Stromal cell of bone marrow (primary cell): ENCODE measurements at places on chromosomes 16 and 17.

- no peak for DNase-seq
These were observed 22.3 kb downstream of the CAPNS2 start for GRCh38 chr16:55588799-55589198.

- peak; percentile 11 for DNase-seq
These were observed 61.6 kb downstream of the TIMM22 start for GRCh38 chr17:1058423-1059130.

DNA sequence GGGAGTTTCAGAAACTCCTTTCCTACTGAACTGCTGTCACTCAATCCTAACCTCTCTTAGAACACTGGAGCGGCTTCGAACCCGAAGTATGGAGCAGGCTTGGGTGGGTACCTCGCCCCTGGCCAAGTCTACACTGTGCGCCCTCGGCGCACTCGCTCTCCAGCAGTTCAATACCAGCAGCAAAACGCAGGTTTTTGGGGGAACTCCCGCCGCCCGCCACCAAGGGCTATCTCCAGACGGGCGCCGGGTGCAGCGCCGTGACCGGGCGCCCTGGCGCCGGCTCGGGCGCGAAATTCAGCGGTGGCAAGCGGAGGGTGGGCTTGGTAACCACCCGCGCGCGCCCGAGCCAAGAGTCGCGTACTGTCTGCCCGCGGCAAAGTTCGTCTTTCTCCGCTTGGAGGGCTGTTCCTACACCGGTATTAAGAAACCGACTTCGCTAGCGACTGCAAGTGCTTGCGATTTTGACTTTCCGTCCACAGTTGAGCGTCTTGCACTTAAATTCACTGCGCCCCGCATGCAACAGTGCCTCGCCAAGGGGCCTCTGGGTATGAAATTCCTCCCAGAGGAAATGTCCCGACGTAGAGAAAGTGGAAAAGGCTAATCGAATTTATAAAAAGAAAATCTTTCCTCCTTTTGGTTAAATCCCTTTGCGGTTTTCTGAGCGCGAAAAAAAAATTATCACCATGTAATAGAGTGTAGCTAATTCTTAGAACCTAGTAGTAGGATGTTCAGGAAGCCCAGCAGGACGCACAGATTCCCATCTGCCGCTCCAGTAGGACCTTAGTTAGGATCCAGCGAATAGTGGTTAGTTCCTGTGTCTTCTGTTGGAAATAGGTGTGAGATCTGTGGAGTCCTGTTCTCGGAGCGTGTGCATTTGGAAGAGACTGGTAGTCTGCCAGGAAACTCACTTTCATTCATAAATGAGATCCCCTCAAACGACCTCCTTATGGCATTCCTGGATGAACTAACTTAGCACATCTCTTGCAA, 5.0 kb upstream of the SALL1 start:
- no peak for DNase-seq

DNA sequence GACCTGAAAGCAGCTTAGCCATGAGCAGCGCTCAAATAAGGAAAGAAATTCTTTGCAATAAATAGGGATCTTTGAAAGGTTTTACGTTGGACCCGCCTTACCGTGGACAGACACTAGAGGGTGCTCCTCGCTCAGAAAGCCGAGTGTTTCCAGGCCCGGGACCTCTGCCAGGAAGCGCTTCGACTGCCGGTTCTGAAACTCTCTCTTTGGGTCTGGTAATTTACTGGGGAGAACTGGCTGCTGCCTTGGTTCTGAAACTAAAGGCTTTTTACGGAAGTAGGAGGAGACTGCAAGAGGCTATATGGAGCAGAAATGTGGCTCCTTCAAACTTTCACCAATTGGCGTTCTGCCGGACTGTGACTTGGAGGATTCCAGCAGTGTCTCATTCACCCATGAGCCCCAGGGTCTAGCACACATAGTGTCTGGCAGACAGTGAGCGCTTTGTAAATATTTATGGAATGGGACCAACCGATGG, 45.6 kb upstream of the HOXB9 start:
- peak; percentile 64 for DNase-seq

GRCh38 chr16:62077998-62078397, 41.8 kb upstream of the CDH8 start:
- DNase-seq = no peak
